Stimulated activated CD4-positive, alpha-beta T cell treated with anti-CD3 and anti-CD28 coated beads, TNF-alpha, amount 100 ng/mL, for 4 hours (primary cell): ENCODE measurements at places on chromosomes 13 and 19.

- DNase-seq, result peak; percentile 12
Measured at GRCh38 chr13:102799426-102800144, 666 bp downstream of the BIVM start.

DNA sequence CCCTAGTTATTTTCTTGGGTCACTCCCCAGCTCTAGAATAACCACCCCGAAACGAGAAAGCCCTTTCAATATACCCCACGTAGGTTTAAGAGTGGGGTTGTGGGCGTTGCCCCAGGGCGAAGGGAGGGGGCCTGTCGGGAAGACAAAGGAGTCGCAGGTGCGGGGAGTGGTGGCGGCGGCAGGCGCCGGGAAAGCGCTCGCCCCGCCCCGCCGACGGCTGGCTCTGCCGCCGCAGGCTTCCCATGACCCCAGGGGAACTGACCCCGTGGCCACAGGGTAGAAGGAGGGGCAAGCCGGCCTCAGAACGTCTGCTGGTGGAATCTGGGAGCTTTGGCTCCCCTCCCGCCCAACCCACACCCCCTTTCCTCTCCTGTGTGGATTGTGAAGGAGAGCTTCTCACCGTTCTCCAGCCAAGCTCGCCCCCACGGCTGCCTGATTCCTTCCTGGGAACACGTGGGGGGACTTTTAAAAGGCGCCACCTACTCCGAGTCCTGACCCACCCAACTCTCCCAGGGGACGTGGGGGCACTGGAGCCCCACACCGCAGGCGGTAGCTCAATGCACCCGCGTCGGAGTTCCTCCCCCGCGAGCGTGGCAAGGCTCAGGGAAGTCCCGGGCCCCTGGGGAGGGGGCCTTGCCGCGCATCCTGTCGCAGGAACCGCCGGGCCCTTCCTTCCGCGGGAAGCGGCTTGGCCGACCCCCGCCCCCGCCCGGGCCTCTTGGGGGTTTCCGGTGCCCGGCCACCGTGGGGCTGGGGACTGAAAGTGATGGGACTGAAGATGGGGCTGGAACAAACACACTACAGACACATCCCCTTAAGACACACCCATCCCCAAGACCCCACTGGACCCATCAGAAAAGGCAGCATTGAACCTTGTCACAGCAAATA lies 5.5 kb downstream of the IER2 start:
- peak; percentile 39 for DNase-seq

GRCh38 chr19:5952193-5953029 lies 25.5 kb downstream of the RANBP3 start:
- no peak for DNase-seq

DNA sequence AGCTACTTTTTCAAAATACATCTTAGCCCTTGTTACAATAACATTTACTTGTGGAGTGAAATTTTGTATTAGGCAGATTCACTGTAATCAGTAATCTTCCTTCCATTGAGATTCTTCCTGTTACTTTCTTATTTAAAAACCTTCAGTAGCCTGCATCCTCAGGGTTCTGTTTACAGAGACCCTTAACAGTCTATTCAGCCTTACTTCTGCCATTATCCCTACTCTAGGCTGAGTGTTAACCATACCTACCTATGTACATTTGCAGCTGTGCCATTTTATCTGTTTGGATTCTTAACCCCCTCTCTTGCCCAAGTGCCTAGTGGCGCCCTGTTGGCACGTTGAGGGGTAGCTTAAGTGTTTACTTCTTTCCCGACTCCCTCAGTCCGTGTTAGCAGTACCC lies 71.9 kb downstream of the LRCH1 start:
- no peak for DNase-seq

GRCh38 chr19:7595466-7596133 lies at the start of gene CAMSAP3:
Gene CAMSAP3 (plus strand): TSS chr19:7595863. CDS start chr19:7596003, 140 bp downstream.
- DNase-seq, result no peak

DNA sequence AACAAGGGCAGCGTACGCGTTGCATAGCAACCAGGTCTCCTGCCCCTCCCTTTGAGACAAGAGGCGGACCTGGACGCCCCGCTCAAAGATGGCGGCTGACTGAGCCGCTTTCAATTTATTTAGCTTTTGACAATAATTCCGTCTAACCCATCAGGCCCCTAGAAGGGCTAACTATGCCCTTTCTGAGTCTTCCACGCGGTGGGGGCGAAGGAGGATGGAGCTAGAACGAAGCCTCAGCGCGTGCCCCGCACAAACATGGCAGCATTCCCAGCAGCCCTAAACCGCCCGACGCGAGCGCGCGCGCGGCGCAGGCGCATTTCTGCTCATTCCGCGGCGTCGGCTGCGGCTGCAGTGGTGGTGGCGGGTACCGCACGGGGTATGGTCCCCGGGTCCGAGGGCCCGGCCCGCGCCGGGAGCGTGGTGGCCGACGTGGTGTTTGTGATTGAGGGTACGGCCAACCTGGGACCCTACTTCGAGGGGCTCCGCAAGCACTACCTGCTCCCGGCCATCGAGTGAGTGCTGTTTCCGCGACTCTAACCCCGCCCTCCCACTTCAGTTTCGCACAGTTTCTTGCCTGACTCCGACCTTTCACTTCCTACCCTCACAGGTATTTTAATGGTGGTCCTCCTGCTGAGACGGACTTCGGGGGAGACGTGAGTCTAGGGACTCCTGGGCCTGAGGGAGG lies at the start of gene MED25:
MED25 (plus strand) TSS at position 326 of the 685 bp plus-strand sequence; CDS start at position 379, 53 bp downstream.
- peak; percentile 80 for DNase-seq

DNA sequence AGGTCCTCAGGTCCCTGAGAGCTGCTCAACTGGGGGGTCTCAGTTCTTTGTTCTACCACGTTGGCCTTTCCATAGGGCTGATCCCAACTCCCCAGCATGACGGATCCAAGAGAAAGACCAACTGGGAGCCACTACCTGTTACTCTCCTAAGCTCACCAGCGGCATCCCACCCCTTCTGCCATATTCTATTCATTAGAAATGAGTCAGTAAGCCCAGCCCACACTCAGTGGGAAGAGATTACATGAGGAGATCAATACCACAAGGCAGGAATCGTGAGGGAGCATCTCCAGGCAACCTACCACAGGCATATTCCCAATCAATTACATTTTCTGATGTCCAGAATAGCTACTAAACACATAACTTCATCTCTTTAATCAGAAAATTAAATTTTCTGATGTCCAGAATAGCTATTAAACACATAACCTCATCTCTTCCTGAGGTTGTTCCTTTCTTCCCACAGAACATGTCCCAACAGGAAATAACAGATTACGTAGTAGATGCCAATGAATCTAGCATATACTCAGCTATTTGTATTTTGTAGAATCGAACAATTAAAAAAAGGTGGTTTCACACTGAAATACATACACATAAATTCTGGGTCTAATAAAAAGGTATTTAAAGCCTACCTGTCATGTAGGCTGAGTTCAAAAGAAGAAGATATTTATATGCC lies 708.1 kb upstream of the ARGLU1 start:
- no peak for DNase-seq

DNA sequence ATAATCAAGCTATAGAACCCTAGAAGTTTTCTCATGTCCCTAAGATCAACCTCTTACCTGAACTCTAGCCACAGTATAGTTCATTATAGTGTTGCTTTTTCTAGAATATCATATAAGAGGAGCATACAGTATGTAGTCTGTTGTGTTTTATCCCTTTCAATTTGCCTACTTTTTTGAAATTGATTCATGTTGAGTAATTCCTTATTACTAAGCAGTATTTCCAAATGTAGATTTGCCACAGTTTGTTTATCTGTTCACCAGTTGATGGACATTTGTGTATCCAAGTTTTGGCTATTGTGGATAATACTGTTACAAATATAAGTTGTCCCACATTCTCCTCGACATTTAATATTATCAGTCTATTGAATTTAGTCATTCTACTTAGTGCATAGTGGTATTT lies 138.0 kb downstream of the LMO7 start:
- DNase-seq, result no peak

- no peak for DNase-seq
Measured at GRCh38 chr13:89650226-89650625, 1697.3 kb upstream of the MIR17HG start.

DNA sequence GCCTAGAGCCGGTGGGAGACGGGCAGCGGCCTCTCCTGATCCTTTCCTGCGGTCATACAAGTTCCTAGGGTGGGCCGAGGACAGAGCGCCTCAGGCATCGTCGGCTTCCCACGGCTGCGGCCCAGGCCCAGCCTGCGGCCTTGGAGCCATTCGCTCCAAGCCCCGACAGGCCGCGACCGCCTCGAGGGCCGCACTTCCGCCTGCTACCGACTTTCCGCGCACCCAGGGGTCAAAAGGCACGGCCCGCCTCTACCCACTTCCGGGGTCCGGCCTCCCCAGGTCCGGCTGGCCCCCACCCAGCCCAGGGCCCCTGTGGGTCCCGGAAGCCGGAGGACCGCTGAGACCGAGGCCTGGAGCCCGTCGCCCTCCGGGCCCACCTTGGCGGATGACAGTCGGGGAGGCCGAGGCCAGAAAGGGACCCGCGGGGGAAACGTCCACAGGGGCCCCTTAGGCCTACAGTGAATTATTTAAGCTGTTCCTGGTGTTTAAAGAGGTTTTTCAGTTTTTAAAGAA lies 16.2 kb downstream of the ZIC2 start:
- no peak for DNase-seq

- DNase-seq, result no peak
Measured at GRCh38 chr13:95447814-95448213, 104.7 kb upstream of the CLDN10 start.

DNA sequence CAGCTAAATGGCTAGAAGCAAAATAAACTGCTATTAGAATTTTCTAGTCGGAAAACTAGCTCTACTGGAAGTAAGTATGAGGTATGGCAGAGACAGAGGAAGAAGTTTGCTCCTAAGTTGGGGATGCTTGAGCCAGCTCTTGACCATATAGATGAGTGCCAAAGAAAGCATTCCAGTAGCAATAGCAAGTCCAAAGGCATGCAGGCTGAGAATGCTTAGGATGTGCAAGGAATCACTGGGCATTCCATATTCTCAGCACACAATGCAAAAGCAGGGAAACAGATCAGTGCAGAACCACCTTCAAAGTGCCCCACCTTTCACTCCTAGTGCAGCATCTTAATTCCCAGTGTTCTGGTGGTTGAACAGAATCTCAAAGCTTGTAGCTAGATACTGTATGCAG lies 32.9 kb downstream of the SERTM1 start:
- DNase-seq, result no peak

GRCh38 chr13:48404952-48405351 lies 8.0 kb downstream of the LPAR6 start:
- DNase-seq, result no peak

DNA sequence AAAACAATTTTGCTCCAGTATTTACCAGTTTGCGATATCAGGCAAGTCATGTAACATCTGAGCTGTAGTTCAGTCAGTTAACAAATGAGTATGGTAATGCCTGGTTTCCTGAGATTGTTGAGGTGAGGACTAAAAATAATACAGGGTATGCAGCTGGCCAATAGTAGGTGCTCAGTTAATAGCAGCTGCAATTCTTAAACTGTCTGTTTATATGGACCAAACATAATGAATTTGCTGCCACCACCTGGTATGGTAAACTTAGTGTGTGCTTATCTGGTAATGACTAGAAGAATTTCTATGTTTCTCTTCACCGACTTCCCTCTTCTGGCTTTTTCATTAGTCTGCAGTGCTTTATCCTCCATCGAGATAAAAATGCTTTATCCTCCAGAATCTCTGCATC lies 9.1 kb downstream of the ZMYM2 start:
- DNase-seq, result no peak

GRCh38 chr13:112105892-112106291 lies 38.9 kb downstream of the SOX1 start:
- no peak for DNase-seq

DNA sequence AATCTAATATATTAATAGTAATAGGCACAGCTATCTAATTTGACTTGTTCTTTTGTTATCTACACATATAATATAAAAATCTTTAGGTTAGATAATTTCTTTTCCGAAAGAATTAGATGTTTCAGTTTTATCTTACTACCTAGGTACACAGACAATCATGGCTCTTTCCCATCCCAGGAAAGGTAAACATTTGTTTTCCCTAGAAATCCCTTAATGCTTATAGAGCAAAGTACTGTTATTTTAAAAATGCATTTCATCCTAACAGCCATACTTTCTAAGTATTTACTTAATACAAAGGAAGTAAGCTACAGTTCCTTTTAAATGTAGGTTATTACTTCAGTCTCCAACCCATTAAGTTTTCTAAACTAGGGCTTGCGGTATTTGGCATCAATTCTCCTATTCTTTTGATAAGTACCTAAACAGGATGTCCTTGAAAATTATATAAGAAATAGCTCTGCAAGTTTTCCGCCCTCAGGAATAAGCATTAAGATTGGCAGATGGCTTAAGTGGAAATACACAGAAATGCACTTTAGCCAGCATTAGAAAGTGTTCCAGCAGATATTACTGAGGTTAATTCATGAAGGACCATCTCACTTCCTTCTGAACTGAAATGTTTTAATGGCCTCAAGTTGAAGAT lies 616.2 kb upstream of the SPRY2 start:
- DNase-seq, result no peak

GRCh38 chr13:102680133-102680717 lies 14.6 kb downstream of the METTL21C start:
- no peak for DNase-seq

DNA sequence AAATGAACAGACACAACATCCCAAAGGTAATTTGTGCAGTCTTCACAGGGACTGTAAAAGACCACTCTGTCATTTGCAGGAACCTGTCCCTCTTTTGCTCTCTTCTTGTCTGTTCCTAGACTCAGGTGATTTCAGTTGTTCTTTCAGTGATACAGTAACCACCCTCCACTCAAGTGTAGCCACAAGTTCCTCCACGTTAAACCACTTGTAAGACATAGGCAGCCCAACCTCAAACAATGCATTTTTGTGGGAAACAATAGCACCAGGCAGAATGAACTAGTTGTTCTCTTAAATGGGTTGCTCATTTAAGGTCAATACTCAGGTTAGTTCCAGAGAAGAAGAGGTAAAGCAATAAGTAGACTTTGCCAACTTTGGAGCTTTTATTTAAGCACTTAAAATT lies 359.4 kb downstream of the MZT1 start:
- no peak for DNase-seq

DNA sequence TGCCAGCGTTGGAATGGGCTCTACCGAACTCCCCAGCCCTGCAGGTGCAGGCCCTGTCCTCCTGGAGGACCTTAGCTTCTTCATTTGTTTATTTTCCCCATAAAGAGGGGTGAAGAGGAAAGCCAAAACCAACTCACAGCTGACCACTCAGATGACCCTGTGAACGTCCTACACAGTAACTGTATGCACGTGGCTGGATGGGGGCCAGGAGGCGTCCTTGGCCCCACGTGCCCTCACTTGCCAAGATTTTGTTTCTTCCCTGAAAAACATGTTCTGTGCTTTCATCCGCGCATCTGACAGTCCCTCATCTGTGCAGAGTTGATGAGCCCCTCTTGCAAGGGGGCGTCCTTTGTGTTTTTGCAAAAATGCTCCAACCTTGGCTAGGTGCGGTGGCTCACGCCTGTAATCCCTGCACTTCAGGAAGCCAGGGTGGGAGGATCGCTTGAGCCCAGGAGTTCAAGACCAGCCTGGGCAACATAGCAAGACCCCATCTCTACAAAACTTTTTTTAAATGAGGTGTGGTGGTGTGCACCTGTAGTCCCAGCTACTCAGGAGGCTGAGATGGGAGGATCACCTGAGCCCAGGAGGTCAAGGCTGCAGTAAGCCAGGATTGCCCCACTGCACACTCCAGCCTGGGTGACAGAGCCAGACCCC lies 5.3 kb upstream of the TEKTIP1 start:
- no peak for DNase-seq
